HEK293T (cell line): ENCODE measurements at places on chromosomes 2 and 18.

GRCh38 chr18:64202863-64203262, 54.0 kb upstream of the LINC00305 start:
- no peak for DNase-seq

DNA sequence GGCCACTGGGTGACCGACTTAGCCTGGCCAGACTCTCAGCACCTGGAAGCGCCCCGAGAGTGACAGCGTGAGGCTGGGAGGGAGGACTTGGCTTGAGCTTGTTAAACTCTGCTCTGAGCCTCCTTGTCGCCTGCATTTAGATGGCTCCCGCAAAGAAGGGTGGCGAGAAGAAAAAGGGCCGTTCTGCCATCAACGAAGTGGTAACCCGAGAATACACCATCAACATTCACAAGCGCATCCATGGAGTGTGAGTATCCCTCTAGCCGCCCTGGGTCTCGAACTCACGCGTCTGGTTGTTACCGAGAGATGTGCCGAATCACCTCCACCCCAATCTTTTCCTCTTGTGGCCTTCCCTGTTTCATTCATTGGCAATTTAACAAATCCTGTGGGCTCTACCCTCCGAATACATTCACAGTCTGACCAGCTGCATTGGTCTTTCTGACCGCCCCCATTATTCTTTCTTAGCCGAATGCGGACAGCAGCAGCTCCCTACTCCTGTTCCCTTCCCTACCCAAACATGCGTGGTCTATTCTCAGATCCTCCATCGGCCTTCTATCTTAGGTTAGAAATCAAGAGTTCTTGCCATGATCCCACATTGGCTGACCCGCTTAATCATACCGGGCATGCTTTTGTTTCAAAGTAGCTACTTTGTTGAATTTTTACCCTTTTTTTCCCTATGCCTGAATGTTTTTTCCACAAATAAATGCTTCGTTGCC, 631 bp downstream of the RPL31 start:
- no peak for DNase-seq

GRCh38 chr2:219571311-219572236, at the start of gene OBSL1:
OBSL1 (minus strand) TSS chr2:219571539; CDS start chr2:219571232, 307 bp downstream.
- peak; percentile 77 for DNase-seq

DNA sequence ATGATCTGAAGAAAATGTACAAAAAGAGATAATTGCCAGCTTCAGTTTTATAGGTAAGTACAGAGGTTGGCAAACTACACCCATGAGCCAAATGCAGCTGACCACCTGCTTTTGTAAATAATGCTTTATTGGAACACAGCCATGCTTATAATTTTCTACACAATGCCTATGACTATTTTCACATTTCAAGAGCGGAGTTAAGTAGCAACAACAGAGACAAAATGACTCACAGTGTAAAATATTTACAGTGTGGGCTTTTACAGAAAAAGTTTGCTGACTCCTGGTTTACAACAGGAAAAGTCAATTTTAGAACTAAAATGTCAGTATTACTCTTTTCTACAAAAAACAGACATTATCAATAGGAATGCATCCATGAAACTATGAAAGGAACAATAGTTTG, 26.0 kb downstream of the CWC22 start:
- DNase-seq: no peak

DNA sequence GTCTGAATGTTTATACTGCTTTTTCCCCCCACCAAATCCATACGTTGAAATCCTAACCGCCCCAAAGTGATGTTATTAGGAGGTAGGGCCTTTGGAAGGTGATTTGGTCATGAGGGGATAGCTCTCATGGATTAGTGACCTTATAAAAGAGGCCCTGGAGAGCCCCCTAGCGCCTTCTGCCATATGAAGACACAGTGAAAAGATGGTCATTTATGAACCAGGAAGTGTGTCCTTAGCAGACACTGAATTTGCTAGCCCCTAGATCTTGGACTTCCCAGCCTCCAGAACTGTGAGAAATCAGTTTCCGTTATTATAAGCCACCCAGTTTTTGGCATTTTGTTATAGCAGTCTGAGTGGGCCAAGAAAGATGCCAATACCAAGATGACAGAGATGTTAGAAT, 7.2 kb upstream of the TSN start:
- no peak for DNase-seq

DNA sequence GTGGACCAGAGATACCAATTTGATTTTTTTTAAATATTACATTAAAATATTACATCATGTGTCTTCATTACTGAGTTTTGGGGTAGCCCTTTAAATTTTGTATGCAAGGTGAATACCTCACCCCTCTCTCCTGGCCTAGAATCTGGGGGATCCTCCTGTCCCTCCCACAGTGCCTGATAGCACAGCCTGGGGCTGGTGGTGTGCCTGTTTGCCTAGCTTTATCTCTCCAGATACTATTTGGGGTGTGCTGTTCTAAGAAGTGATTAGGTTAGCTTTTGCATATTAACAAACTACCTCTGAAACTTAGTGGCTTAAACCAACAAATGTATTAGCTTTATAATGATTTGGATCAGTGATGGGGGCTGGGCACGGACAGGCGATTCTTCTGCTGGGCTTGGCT, 20.7 kb upstream of the B3GNT7 start:
- DNase-seq: no peak

GRCh38 chr18:27461957-27462356, 276.8 kb upstream of the CHST9 start:
- DNase-seq: no peak

DNA sequence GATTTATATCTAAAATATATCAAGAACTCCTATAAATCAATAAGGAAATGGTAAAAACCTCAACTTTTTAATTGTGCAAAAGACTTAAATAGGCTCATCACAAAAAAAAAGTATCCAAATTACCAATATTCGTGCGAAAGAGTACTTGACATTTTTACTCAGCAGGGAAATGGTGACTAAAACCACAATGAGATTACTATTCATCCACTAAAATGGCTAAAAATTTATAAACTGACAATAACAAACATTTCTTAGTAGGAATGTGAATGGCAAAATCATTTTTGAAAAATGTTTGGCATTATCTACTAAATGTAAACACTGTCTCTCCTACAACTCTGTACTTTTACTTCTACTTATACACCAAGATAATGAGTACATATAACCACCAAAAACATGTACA, 184.8 kb upstream of the RND3 start:
- no peak for DNase-seq

DNA sequence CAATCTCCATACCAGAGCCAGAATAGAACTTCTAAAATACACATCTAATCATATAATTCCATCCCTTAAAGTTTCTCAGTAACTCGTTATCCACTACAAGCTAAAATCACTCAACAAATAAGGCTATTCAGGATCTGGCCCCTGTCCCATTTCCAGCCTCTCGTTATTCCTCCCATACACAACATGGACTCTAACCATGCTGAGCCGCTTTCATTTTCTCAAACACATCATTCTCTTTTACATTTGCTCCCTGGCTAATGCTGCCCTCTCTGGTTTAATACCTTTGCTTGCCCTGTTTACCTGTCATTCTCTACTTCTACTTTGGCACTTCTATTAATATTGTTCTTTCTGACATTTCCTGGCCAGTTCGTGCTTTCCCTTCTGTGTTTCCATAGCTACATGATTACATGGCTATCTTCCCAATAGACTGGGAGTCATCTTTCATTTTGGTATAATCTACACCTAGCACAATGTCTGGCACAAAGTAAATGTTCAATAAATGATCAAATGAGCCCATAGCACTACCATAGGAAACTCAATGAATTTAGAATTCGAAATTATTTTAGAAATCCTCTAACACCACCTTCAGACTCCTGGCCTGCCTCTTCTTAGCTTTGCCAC, 163.6 kb upstream of the VRK2 start:
- DNase-seq: no peak

GRCh38 chr2:141496810-141497209, 634.0 kb downstream of the LRP1B start:
- no peak for DNase-seq

- DNase-seq: no peak
These were observed 30.2 kb downstream of the ARHGAP25 start for GRCh38 chr2:68764806-68765311.

DNA sequence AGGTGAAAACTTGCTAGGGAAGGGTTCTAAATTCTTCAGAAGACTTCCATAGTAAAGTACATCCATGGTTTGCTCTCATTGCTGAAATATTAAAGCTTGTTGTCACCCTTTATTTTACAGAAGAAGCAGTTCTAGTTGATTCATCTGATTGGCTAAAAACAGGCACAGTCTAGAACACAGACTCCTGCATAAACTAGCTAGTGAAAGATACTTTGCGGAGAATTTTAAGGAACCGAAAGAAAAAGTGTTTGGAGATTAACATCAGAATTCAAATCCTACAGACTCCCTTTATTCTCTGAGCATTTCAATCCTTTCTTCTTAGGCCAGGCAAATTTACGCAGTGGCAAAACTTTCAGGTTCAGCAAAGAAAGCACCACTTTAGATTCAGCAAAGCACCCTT, 1076.5 kb upstream of the ZEB2 start:
- no peak for DNase-seq

DNA sequence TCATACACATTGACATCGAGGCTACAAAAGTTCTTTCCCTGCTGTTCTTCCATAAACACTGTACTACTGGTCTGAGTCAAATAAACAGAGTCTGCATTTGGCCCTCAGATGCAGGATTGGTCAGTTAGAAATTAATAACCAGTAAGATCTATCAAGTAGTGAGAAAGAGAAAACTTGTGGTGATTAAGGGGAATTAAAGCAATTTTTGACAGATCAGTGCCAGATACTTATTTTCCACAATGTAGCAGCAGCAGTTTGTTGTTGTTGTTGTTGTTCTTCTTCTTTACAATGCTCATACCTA, 85.0 kb downstream of the IKZF2 start:
- DNase-seq: no peak

- no peak for DNase-seq
These were observed 214.7 kb downstream of the RAD51AP2 start for GRCh38 chr2:17303521-17303920.

GRCh38 chr2:42969231-42970150, 177.1 kb upstream of the HAAO start:
- no peak for DNase-seq

GRCh38 chr2:197031803-197032202, 105.3 kb upstream of the PGAP1 start:
- no peak for DNase-seq

GRCh38 chr2:192124571-192124970, 70.2 kb downstream of the TMEFF2 start:
- DNase-seq: no peak

DNA sequence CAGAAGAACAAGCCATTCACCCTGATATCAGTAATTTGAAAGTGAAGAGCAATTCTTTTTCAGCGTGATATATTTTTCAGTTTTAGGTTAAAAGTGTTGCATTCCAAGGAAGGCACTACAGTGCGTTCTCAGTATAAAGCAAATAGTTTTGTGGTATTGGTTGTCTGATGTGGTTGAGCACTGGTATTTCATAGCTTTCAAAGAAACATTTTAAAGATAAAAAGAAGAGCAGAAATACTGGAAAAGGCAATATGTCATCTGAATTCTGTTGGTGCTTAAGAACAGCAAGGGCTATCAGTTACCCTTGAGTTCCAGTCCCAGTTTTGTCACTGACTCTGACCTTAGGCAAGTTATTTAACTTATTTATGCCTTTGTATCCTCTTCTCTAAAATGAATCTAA, 191.6 kb downstream of the BABAM2 start:
- no peak for DNase-seq

- DNase-seq: no peak
These were observed 129.9 kb downstream of the TANC1 start for GRCh38 chr2:159098361-159098760.

DNA sequence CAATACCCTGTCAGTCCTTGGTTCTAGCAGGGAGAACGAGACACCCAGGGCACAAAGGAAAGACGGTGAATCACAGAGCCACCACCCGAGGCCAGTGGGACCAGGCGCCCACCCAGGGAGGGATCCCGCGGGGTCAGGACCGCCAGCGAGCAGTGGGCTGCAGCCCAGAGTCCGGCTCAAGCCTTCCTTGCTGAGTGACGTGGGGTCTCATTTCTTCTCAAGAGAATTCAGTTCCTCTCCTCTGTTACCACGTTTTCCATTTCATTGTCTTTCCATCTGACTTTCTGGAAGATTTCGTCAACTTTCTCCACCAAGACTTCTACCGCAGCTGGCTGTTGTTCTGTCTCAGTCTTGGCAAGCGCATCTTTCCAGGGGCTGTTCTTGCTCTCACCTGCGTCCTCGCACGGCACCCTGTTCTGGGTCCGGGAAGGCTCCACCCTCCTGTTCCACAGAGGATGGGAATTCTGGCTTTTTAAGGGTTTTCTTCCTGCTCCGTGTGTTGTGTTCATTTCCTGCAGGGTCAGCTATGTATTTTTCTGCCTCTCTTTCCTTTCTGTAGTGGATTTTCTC, 248.6 kb downstream of the NDUFA10 start:
- no peak for DNase-seq

- no peak for DNase-seq
These were observed 36.7 kb downstream of the ASAP2 start for GRCh38 chr2:9243357-9243756.

GRCh38 chr18:60984510-60984909, 348.7 kb upstream of the CDH20 start:
- DNase-seq: no peak

DNA sequence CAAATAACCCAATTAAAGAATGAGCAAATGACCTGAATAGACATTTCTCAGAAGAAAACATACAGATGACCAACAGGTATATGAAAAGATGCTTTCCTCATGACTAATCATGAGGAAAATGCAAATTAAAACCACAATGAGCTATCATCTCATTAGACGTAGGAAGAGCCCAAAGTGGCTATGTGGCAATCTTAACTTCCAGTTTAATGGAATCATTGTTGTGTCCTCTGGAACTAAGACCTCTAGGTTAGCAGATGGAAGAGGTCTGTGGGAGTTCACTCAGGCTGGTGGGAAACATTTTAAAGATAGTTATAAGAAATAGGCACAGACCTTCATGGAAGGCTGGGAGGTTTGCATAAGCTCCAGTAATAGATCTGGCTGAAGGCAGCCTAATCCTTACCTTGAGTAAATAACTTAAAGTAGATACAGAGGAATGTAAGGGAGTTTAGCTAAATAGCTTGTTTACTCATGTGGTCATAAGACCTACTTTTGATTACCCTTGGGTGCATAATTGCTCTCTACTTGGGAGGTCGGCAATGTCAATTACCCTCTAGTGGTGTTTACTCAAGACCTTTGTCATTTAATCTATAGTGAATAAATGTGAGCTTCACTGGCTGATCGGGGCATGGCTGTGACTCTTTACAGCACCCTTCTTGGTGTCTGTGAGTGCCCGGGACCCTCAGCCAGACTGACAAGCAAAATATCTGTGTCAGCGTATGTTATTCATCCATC, 119.0 kb downstream of the GULP1 start:
- no peak for DNase-seq

- no peak for DNase-seq
These were observed 19.5 kb downstream of the UNC80 start for GRCh38 chr2:209791151-209791550.

GRCh38 chr2:155547571-155547970, 785.0 kb downstream of the NR4A2 start:
- DNase-seq: no peak

GRCh38 chr2:235555371-235555770, 61.5 kb downstream of the AGAP1 start:
- DNase-seq: no peak

- DNase-seq: no peak
These were observed 151.7 kb downstream of the MCFD2 start for GRCh38 chr2:46763861-46764260.

- DNase-seq: peak; percentile 46
These were observed 545 bp downstream of the GTF3C2 start for GRCh38 chr2:27356056-27356381.
